Hypothalamus (tissue), 51 donors: ENCODE measurements at places on chromosomes 3 and 15.

DNA sequence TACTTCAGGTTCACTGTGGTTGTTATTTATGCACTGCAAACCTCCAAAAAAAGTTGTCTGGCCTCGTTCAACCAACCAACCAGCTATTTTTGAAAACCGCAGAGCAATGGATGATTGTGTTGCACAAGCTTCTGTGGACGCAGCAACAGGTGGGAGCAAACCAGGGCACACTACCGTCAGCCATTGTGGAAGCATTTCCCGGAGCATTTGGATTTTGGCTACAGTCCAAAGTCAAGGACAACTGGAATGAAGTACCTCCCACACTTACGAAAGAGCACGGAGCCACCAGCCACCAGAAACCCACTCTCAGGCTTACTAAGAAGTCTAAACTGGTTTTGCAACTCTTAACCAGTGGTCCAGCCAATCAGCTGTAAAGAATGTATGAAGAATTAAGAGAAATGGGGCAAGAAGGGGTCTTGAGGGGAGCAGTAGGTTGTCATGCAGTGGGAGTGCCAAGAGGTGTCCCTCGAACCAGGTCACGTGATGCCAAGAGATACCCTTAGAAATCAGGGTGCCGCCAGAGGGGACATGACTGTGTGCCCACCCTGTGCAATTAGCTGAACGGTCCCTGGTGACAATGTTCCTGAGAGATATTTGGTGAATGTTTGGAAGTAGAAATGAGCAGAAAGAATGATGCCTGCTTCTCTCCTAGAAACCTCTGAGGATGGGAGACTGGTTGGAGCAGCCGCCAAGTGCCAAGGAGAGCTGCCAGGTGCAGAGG, 68.9 kb upstream of the PCSK6 start:
- no peak for DNase-seq

GRCh38 chr3:25344670-25345069, 83.4 kb upstream of the RARB start:
- no peak for DNase-seq

DNA sequence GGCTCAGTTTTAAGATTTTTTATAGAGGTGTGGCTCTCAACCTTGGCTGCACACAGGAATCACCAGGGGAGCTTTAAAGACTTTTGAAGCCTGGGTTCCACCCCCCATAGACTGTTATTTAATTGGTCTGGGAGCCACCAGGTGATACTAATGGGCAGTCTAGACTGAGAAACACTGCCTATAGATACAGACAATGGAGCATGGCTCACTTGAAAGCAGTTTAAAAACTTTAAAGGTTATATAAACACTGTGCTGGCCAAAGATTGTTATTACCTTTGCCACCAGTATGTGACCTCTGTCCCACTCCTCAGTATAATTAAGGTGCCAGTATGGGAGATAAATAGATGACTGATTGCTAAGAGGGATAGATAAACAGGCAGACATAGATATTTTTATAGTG, 3.8 kb downstream of the GOLIM4 start:
- no peak for DNase-seq

DNA sequence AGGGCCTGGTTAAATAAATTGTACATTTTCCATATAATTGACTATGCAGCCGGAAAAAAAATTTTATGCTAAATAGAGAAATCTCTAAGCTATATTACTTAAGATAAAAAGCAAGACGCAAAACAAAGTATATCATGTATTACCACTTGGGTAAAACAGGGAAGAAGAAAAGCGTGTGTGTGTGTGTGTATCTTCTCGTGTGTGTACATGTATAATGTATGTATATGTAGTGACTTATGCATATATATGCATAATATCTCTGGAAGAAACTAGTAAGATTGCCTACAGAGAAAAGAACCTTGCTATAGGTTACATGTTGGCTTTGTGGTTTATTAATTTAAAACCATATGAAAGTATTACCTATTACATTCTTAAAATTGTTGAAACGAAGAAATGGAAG, 19.0 kb downstream of the KNL1 start:
- DNase-seq = no peak

GRCh38 chr3:97658668-97659285, 105.8 kb upstream of the ARL6 start:
- no peak for DNase-seq

DNA sequence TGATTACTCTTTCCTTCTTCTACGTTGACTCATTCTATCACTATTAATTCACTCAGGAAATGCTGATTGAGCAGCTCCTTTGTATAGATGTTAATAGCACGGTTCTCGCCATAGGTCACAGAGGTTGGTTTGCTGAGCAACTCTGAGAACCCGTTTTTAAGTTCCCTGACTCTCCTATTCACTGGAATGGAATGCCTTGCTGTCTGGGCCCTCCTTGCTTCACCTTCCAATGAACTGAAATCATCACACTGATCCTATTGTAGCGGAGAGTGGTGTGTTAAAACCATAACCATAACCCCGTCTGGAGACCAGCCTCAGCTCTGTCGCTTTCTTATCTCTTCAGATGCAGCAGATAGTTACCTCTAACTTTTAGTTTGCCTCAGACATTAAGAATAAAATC, 323.6 kb downstream of the GABRB3 start:
- no peak for DNase-seq

DNA sequence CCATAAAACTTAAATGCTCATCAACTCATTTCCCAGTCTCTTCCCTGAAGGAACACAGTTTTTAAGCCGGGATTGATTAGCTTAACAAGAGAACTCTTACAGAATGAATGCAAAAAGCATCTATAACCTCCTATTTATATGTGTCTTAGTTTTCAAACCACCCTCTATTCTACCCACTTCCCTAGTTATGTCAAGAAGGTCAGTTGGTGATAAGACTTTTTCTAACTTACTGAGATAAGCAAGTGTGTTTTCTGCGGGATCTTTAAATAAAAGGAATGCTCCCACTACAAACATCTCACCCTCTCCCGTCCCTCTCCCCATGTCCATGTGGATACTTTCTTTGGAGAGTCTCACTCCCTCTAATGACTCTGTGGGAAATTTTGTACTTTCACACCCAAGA, 218.5 kb downstream of the SV2B start:
- no peak for DNase-seq

DNA sequence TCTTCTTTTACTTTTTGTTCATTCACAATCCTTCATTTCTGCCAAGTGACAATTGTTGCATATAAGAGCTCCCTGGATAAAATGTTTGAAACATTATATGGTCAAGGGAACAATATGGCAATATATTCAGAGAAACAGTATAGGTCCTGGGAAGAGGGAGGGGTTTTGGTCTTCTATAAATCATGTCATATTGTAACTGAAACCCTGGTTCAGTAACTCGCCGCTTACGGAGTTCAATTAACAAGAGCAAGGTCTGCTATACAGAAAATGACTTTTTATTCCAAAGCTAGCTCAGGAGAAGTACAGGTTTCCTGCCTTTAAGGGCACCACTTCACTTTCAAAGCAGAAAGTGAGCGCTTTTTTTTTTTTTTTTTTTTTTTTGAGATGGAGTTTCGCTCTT, 522.1 kb upstream of the TGFBR2 start:
- no peak for DNase-seq

DNA sequence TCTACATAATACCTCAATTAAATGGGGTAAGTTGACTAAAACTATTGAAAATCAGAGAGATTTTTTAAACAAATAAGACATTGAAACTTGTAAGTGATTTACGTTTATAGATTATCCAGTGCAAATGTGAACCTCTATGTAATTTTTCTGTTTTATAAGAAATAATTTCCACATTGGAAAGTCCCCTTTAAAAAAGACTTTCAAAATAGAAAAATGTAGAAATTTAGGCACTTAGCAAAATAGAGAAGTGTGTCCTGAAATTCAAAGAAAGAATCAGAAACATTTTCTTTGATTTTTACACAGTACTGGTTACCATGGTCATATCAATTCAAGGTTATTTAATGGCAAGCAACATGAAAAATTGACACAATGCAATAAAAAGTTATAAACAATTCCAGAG, 290.9 kb upstream of the GPR149 start:
- no peak for DNase-seq

DNA sequence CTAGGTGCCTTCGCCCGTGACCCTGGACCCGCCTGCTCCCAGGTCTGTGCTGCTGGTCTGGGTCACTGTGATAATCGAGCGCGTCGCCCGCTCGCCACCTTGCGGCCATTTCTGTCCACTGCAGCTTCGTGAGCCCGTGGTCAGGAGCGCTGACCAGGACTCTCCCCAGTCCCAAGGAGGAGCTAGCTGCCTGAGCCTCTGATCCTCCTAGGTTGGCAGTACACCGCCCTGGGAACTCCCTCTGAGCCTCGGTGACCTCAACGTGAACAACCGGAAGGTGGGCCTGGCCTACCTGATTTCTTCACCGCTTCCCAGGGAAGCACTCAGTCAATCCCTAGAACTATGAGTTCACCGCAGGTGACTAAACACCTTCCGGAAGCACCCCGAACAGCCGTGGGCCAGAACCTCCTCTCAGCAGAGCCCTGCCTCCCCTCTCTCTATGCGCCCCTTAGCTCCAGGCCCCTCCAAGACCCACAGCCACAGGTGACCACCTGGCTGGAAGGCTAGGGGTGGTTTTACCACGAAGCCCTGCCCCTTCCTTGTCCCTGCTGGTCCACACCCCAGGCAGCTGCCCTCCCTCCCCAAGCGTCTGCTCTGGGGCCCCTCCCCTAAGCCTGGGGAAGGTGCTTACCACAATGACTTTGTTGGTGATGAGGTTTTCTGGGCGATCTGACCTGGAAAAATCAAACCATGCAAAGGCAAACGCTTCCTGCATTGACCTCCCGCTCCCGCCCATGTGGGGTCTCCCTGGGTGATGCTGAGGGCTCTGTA, 9.7 kb downstream of the PLA2G4D start:
- no peak for DNase-seq

DNA sequence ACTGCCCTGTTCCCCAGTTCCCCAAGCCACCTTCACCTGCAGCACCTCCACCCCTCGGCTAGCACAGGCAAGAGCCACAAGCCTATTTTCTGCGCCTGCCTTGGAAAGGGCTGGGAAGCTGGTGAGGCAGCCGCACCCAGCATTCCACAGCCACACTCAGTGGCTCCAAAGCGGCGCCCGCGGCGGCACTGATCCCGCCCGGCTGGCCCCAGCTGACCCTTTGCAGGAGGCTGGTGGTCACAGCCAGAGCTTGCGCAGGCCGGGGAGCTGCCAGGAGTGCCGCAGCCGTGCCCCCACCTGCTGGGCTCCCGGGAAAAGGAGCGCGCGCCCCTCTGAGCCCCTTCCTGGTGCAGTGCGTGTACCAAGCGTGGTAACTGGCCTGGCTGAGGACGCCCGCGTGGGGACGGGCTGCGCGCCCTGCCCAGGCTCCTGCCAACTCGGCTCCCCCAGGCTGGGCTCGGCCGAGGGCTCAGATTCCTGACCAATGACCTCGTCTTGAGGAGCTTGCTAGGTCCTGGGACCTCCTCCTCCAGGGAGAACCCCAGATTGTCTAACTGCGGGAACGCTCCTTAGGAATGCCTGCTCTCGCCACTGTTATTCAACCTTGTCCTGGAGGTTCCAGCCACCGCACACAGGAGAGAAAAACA, 13.3 kb downstream of the GRAMD2A start:
- DNase-seq = peak; percentile 46

- DNase-seq = no peak
These were observed 154.4 kb downstream of the DNAJB8 start for GRCh38 chr3:128312271-128312670.

GRCh38 chr15:77112838-77113504, 42.1 kb upstream of the TSPAN3 start:
- DNase-seq = no peak

- DNase-seq = no peak
These were observed 32.7 kb downstream of the DENND4A start for GRCh38 chr15:65759441-65759840.

- no peak for DNase-seq
These were observed 51.6 kb downstream of the MOBP start for GRCh38 chr3:39519103-39519502.

DNA sequence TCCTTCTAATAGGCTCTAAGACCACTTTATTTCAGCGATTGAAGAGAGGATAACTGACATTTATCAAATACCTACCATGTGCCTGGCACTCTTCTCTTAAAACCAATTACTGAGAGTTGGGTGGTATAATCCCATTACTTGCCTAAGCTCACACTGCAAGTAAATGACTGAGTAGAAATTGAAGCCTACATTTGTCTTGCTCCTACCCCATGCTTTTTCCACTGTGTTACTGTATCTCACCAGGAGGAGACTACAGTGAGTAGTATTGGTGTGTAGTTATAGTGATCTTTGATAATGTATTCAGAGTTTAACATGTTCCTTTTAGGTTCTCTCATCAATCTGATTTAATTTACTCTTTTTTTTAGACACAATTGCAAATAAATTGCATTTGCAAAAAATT, 20.7 kb downstream of the EIF2A start:
- no peak for DNase-seq
